ENCODE measurements at places on chromosomes 11 and 22. TPM values are rescaled to one million over a fixed set of nuclear protein-coding genes. Genes with fewer than 3 reads are reported as not detected.

- peaks cover 20% of the 10 kb centered on the region for H3K4me1 ChIP-seq
- H3K4me3 ChIP-seq, result no peak overlapping the region
- DNase-seq, result no peak
- H3K27me3 ChIP-seq, result no peaks in the 10 kb centered on the region
- H3K27ac ChIP-seq, result no peak overlapping the region
These were observed 442.2 kb upstream of the DDI1 start for GRCh38 chr11:103594283-103594682.

DNA sequence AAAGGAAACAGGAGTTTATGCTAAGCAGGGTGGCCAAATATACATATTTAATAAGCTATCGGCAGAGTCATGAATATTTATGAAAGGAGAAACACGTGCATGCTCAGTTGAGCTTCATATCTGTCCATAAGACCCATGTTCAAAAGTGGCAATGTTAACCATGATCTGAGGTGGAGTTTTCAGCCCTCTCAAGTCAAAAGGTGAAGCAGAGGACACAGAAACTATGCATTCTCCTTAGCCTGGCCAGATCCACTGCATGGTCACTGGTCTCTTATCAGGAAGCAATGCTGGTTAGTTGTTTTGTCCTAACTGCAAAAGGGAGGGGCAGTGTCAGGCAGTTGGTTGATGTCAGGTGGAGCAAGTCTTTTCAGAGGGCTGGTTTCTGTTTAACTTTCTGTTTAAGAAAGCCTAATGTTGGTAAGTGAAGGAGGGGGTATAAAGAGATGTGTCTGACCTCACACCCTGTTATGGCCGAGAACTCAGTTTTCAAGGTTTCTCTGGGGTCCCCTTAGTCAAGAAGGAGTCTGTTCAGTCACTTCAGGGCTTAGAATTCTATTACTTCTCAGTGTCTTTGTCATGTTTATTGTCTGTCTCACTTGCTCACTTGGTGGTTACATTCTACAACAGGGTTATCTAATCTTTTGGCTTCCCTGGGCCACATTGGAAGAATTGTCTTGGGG, 5.5 kb upstream of the SELENOH start:
- H3K27me3 ChIP-seq, result no peaks in the 10 kb centered on the region
- no peaks in the 10 kb centered on the region for H3K36me3 ChIP-seq
- H3K4me1 ChIP-seq, result peaks cover under 1% of the 10 kb centered on the region

DNA sequence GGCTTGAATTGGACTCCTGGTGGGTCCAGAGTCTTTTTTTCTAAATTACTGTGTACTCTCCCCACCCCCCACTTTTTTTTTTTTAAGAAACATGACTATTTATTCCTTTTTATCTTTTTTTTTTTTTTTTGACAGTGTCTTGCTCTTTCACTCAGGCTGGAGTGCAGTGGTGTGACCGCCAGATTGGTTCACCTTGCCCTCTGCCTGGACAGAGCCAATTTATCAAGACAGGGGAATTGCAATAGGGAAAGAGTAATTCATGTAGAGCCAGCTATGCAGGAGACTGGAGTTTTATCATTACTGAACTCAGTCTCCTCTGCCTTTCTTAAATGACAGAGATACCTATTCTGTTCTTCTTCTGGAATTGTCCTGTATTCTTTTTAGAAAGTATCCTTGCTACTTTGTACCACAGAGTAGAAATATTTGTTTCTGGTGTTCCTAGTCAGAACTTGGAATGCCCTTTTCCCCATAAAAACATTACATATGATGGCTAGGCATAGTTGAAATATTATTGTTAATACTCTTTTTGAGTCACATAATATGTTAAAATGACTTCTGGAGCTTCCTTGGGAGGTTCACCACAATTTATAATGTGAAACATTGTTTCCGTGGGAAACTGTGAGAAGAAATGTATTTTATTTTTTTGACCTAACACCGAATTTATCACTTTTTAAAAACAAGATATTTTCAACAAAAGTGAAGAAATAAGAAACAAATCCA, 95.6 kb downstream of the UVRAG start:
- H3K4me1 ChIP-seq, result peaks cover 7% of the 10 kb centered on the region
- H3K27me3 ChIP-seq, result no peaks in the 10 kb centered on the region
- no peak overlapping the region for H3K27ac ChIP-seq

VPS11 gene
- total RNA-seq, result 27.0 TPM

GRCh38 chr22:46727813-46728364, 10.2 kb downstream of the CERK start:
- no peak overlapping the region for H3K27ac ChIP-seq
- no peak for DNase-seq
- H3K36me3 ChIP-seq, result peaks cover 33% of the 10 kb centered on the region
- no peaks in the 10 kb centered on the region for H3K4me1 ChIP-seq
- H3K27me3 ChIP-seq, result no peaks in the 10 kb centered on the region
- H3K4me3 ChIP-seq, result no peak overlapping the region

DNA sequence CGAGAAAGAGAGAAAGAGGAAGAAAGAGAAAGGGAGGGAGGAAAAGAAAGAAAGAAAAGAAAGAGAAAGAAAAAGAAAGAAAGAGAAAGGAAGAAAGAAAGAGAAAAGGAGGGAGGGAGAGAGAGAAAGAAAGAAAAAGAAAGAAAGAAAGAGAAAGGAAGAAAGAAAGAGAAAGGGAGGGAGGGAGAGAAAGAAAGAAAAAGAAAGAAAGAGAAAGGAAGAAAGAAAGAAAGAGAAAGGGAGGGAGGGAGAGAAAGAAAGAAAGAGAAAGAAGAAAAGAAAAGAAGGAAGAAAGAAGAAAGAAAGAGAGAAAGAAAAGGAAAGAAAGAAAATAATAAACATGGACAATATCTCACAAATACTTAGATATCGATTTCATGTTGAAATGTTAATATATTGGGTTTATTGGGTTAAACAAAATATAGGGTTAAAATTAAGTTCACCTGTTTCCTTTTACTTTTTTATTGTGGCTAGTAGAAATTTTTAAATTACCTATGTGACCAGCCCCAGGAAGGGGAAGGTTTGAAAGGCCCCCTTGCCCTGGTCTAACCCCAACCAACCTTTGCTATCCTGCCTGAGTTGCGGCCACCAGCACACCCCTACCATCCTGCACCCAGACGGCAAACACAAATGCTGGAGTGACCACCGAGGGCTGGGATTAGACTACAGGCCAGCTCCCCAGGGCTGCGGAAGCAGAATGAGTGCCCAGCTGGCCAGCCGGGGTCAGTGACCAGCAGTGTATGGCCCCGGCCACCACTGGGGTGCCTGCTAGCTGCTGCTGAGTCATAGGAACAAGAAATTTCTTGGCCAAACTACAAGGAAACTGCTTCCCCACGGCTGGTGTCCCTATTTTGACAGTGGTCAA, 81.0 kb upstream of the FGF3 start:
- H3K4me1 ChIP-seq, result peaks cover 13% of the 10 kb centered on the region
- H3K36me3 ChIP-seq, result no peaks in the 10 kb centered on the region
- H3K27ac ChIP-seq, result no peak overlapping the region

DNA sequence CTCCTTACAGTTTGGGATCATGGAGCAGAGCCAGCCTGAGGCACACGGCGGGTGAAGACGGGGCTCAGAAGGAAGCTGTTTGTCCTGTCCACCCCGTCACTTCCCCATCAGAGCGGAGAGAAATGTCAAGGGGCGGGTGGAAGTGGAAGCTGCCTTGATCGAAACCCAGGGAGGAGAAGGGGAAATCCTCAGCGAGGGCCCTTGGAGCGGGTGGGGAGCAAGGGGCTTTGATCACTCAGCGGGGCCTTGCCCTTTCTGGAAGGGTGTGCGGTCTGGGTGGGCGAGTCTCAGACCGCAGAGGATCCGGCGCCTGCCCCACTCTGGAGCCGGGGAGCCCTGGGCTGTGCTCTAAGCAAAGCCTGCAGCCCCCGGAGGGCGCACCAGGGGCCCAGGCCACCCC, 320.4 kb downstream of the NTM start:
- H3K4me1 ChIP-seq, result no peaks in the 10 kb centered on the region
- no peaks in the 10 kb centered on the region for H3K36me3 ChIP-seq
- H3K27ac ChIP-seq, result no peak overlapping the region
- no peaks in the 10 kb centered on the region for H3K27me3 ChIP-seq
- H3K4me3 ChIP-seq, result no peak overlapping the region

- H3K4me3 ChIP-seq, result no peak overlapping the region
- H3K36me3 ChIP-seq, result no peaks in the 10 kb centered on the region
- no peak for DNase-seq
These were observed 6.4 kb upstream of the TP53I11 start for GRCh38 chr11:44957040-44957515.

GDPD4 gene
- not detected for total RNA-seq

DNA sequence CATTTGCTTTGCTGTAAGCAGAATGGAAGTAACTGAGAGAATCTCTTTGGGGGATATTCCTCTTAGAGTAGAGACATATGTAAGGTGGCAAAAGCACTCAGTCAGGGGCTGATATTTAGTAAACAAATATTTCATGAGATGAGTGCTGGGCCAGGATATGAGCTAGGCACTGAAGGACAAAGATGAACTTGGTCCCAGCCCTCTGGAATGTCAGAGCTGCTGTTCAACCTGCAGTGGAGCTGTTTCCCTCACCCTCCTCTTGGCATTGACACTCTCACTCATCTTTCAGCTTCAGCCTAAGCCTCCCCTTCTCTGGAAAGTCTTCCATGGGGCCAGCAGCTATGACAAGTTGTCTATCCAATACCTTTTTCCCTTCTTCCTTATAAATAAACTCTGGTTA, 22.2 kb downstream of the RASSF10 start:
- H3K36me3 ChIP-seq, result no peaks in the 10 kb centered on the region
- no peak overlapping the region for H3K27ac ChIP-seq
- no peaks in the 10 kb centered on the region for H3K4me1 ChIP-seq
- no peak overlapping the region for H3K4me3 ChIP-seq
- no peak for DNase-seq
- peaks cover 33% of the 10 kb centered on the region for H3K27me3 ChIP-seq

BATF2 gene
- 0.81 TPM for total RNA-seq

- H3K4me3 ChIP-seq, result no peak overlapping the region
- no peaks in the 10 kb centered on the region for H3K36me3 ChIP-seq
- no peaks in the 10 kb centered on the region for H3K4me1 ChIP-seq
- peaks cover 7% of the 10 kb centered on the region for H3K27me3 ChIP-seq
These were observed 1.4 kb downstream of the MOV10L1 start for GRCh38 chr22:50091092-50091768.

- no peaks in the 10 kb centered on the region for H3K4me1 ChIP-seq
- no peaks in the 10 kb centered on the region for H3K36me3 ChIP-seq
- H3K27ac ChIP-seq, result no peak overlapping the region
- H3K4me3 ChIP-seq, result no peak overlapping the region
These were observed 71.6 kb downstream of the EXT2 start for GRCh38 chr11:44167046-44167445.

DNA sequence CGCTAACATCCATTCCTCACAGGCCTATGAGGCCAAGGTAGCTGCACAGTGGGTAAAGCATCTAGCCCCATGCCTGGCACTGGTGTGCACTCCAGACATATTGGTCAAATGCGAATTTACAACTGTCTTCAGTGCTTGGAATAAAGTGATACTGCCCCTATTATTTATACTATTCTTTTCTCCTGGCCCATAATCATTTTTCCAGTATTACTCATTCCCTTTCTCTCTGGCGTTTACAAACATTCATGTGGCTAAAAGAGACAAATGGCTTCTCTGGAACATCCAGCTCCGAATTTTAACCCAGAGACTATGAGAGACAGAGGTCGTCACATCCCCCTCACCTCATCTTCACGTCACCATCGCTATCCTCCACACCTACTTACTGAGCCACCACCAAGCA, 87.2 kb upstream of the PITPNB start:
- DNase-seq, result no peak
- no peaks in the 10 kb centered on the region for H3K36me3 ChIP-seq
- H3K27me3 ChIP-seq, result no peaks in the 10 kb centered on the region
- no peak overlapping the region for H3K4me3 ChIP-seq
- H3K27ac ChIP-seq, result no peak overlapping the region

DNA sequence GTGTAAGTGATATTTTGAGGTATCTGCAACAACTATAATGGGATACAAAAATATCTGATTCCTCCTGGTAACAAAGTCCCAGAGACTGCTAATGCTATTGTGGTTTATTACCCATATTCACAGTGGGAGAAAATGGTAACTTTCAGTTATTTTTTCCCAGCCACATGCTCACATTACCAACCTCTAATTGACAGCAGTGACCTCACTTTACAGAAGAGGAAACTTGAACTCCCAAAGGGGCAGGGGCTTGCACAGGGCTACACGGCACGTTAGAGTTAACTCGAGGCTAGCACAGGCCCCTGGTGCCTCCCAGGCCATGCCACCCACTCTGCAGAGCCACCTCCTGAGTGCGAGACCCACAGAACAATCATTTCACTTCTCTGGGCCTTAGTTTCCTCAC, 132.4 kb downstream of the TENM4 start:
- H3K4me3 ChIP-seq, result no peak overlapping the region
- H3K4me1 ChIP-seq, result no peaks in the 10 kb centered on the region
- no peaks in the 10 kb centered on the region for H3K36me3 ChIP-seq
- no peak for DNase-seq
- no peaks in the 10 kb centered on the region for H3K27me3 ChIP-seq

TRIM22 gene
- 73.4 TPM for total RNA-seq

F2 gene
- total RNA-seq, result not detected

DNA sequence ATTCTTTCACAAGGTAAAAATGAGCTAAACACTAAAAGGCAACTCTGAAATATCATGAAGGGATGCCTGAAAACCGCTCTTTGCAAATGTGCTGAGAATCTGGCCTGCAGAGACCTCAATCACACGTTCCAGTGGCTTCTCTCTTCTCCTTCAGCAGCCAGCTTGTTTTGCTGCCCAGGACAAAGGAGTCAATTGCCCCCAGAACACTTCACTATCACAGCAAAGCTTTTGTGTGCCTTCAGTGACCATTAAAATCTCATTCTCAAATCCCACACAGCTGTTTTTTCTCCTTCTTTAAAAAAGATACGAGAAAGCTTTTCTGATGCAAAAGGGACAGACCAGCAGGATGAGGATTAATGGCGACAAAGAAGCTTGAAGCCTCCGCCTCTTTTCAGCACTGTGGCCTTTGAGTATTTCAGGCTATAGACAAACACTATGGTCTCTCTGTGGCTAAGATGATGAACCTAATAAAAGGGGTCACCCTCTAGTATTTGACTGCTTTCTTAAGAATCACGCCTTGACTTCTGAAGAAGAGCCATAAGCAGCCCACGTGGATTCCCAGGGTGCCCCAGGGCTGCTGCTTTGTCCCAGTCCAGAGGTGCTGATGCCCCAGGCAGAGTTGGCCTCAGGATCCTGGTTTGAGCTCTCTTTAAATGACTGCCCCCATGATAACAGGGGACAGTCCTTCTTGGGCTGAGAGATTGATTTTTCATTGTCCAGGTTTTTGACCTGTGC, 33.4 kb upstream of the NRIP3 start:
- H3K4me3 ChIP-seq, result no peak overlapping the region
- H3K4me1 ChIP-seq, result no peaks in the 10 kb centered on the region
- H3K27ac ChIP-seq, result no peak overlapping the region
- H3K36me3 ChIP-seq, result no peaks in the 10 kb centered on the region
